IPS-NIHi11 (cell line): ENCODE measurements at places on chromosomes 16 and 17.

DNA sequence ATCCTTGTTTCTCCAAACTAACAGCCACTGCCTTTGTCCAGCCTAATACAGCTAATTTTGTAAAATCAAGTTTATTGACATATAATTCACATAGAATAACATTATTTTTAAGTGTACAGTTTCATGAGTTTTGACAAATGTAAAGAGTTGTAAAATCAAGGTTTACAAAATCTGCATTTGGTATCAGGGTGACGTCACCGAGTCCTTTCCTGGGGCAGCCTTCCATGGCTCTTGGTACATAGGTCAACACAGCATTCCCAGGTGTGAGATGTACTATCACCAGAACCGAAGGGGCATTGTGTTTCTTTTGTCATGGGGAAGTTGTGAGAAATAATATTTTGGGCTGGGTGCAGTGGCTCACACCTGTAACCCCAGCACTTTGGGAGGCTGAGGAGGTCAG is 42.9 kb downstream of the PSMD12 start:
- DNase-seq = no peak

GRCh38 chr17:81388091-81388611 is 7.1 kb upstream of the BAHCC1 start:
- no peak for DNase-seq

DNA sequence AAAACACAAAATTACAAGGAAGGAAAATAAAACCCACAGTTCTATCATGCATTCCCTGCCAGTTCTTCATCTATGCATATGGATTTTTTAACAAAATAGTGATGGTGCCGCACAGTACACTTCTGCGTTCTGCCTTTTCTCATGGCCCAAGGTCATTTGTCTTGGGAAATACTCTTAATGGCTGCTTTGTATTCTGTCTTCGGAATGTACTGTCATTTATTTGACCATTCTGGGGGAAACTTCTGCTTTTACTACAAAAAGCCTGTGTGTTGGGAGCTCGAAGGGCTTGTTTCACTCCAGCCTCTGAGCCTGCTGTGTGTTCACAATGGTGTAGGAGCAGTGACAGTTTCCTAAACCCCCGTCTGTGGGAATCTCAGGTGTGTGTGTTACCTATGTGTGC is 82.8 kb upstream of the SEC14L1 start:
- DNase-seq = no peak

DNA sequence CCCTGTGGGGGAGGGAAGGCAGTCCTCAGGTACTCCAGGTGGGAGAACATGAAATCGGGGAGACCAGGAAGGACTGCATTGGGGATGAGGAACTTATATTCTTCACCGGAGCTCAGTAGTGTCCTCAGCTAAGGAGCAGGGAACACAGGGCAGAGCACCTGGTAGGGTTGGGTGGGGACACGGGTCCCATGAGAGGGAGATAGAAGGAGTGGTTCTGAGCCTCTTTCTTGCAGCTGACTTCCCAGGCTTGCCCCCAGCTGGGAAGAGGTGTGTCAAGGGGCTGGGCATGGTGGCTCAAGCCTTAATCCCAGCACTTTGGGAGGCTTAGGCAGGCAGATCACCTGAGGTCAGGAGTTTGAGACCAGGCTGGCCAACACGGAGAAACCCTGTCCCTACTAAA is 2.1 kb downstream of the FHOD1 start:
- DNase-seq = no peak

DNA sequence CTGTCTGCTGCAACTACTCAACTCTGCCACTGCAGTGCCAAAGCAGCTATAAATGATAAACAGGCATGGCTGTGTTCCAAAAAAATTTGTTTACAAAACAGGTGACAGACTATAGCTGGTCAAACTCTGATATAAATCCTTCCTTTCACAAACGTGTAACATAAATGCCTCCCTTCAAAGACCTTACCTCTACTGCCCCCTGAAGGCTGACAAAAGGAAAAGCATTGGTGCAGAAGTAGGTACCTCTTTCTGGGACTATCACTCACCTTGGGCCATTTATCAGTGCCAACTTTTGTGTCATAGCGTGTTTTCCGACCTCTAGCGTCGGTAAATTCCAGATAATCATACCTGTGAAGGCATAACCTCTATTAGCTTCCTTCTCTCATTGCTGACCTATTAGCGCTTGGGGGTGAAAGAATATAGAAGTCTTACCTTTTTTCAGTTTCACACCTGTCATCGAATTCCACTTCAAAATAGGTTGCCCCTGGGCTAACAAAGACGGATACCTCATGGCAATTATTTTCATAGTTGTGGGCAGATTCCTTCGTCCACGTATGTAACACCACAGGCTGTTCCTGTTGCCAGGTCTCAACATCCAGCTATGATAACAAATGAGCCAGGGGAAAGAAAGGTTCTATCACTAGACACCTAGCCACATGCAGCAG is 67.9 kb downstream of the ZZEF1 start:
- peak; percentile 70 for DNase-seq

GRCh38 chr16:78421181-78421708 is 321.8 kb downstream of the WWOX start:
- peak; percentile 62 for DNase-seq

GRCh38 chr16:11797166-11797956 is at the start of gene ZC3H7A:
ZC3H7A (minus strand) TSS chr16:11797258; CDS start chr16:11782354, 14,904 bp downstream.
- peak; percentile 99 for DNase-seq

- DNase-seq = no peak
These were observed 6.8 kb downstream of the SCARF1 start for GRCh38 chr17:1638624-1639300.

DNA sequence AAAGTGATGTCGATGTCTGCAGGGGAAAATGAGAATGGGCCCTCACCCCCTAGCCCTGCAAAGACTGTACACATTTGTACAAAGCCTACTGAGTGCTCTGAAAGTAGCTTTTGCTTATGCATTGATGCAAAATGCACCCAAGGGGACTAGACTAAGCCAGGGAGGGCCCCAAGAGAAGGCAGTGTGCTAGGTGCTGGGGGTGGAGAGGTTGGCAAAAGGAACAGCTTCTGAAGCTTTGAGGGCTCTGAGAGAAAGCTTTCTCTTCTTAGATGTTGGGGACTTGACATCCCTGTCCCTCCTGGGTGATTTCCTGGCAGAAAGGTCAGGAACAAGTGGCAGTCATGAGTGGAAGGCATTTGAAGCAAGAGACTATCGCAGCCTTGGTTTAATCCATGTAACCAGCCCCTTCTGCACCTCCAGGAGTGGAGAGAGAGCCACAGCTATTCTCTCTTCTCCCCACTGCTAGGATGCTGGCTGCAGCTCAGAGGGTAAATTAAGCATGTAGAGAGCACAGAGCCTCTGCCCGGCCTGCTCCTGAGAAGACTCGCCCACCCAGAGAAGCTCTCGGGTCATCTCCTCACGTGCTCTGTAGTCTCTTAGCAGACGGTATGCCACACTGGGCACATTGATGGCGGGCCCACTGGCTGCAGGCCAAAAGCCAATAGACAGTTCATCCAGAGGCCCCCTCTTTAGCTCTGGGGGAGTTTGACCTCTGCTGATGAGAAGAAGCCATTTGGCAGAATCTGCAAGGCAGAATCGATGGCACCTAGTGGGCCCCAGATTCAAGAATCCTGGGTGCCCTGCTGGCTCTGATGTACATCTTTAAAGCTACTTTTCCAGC is 221.4 kb downstream of the MSI2 start:
- DNase-seq = no peak

GRCh38 chr17:73262676-73263642 is 1.3 kb upstream of the CPSF4L start:
- DNase-seq = no peak

- DNase-seq = peak; percentile 62
These were observed 25.0 kb downstream of the MRC2 start for GRCh38 chr17:62652251-62653001.

GRCh38 chr17:15444805-15445204 is 22.6 kb downstream of the CDRT4 start:
- no peak for DNase-seq

- peak; percentile 88 for DNase-seq
These were observed at the start of gene SEZ6L2 for GRCh38 chr16:29899516-29900101. SEZ6L2 (minus strand) TSS chr16:29899550; CDS start chr16:29899019, 531 bp downstream.

DNA sequence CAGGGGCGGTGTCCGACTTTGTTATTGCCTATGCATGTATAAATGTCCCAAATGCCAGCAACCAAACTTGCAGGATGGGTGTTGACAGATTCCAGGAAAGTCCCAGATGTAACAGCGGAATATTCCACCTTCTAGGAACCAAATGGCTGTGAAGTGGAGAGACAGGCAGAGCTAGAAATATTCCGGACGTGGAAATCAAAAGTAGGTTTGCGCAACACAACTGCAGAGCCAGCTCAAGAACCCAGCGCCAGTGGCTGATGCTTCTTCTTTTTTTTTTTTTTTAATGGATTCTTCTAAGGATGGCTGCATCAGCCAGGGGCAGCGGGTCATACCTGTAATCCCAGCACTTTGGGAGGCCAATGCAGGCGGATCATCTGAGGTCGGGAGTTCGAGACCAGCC is 601.7 kb downstream of the MAF start:
- no peak for DNase-seq

DNA sequence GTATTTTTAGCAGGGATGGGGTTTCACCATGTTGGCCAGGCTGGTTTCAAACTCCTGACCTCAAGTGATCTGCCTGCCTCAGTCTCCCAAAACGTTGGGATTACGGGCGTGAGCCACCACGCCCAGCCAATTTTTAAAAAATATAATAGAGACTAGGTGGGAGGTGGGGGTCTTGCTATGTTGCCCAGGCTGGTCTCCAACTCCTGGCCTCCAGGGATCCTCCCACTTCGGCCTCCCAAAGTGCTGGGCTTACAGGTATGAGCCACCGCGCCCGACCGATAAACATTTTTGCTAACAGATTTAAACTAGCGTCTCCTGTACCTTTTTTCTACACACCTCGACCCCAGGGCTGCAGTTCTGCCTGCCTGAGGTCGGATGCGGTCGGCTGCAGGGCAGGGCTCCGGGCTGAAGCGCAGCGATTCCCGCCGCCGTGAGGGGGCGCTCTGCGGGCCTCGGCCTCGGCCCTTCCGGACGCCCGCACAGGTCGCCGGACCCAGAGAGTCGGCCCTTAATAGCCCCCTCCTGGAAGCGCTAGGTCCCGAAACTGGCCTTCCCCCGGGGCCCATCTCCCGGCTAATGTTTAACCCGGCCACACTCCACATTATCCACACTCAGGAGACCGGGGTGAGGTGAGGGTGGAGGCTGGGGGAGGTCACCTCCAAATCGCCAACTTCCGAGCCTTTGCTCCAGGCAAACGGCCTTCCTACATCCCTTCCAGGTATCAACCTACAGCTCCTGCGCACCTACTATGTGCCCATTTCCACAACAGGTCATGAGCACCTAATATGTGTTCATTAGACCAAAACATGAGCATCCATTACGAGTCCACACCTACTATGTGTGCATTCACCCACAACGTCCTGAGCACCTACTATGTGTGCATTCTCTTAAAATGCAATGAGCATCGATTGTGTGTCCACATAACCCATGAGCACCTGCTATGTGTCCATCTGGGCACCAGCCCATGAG is 2.0 kb upstream of the GLIS2 start:
- DNase-seq = peak; percentile 76

GRCh38 chr16:3594316-3595109 is 16.9 kb downstream of the SLX4 start:
- no peak for DNase-seq

- DNase-seq = peak; percentile 26
These were observed 1.3 kb downstream of the GSPT1 start for GRCh38 chr16:11914210-11915113.

DNA sequence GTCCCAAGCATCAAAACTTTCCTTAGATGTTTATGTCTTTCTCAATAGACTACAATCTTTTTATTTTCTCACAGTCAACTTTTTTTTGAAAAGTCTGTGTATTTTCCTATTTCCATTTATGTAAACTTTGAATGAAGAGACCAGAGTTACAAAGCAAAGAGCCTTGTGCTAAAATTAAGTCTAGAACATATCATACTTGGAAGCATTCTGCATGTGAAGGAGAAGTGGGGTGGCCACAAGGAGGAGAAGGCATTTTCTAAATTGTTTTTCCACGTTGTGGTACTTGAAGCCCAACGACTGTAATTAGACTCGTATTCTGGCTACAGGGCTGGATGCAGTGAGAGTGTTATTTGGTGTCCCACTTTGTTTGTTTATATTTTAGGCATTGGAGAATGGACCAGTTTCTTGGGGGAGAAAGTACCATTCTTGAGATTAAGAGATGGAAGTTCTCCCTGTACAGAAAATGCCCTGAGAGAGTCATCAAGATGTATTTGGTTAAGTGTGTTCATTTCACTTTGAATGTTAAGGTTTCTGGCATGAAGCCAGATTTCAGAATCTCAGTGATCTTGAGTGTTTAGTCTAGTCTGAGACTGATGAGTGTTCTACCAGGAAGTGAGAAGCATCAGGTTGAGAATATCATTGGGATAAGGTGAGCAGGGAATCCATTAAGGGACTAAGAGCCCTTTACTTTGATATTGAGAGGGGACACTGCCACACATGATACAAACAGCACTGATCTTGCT is 71.6 kb downstream of the MAP2K6 start:
- no peak for DNase-seq

DNA sequence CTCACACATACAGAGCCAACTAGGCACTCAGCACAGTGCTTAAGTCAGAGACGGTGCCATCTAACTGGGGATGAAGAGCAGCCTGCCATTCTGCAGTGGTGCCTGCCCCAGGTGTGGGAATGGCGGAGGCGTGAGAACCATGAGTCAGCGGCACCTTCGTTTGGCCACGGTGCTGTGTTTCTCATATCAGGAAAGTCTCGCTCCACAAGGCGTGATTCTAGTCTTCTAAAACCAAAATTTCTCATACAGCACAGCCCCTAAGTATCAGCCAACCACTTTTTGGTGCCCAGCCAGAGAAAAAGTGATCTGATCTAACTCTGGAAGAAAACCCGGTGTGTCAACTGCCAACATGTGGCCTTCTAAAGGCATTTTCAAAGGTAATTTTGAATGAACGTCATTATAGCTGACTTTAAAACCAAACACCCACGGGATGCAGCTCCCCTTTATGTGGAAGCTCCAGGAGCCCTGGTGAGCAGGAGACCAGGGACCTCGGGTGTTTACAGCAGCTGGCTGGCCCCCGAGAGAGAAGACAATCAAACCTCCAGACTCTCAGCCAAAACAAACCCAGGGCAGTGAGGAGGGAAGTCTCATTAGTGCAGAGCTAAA is 54.6 kb downstream of the ABCC12 start:
- no peak for DNase-seq

DNA sequence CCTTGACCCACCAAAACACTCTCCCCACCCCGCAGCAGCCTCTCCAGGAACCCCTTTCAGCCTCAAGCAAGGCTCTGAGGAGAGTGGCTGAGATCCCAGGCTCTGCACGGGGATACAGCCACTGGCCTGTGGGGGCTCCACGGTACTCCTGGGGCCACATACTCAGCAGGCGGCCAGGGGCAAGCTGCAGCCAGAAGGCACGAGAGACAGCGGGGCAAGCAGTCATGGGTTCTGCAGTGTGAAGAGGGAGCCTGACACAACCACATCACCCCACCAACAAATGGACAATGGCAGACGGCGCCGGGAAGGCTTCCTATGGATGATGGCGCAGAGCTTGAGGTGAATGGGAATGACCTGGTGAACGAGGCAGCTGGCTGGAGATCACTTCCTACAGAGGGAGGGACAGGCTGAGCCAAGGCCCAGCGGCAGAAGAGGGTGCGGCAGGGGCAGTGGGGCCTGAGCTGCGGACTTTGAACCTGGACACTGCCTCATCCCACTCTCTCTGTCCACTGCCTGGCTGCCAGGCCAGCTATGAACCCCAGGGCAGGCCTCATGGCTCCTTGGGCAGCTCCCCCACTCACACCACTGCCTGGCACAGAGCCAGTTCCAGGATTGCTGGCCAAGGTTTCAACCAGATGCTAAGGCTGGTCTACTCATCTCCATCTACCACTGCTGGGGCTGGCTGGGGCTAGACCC is 10.8 kb upstream of the BCAR1 start:
- no peak for DNase-seq
